ENCODE measurements at places on chromosomes 1 and 21. TPM values are rescaled to one million over a fixed set of nuclear protein-coding genes. Genes with fewer than 3 reads are reported as not detected.

GRCh38 chr1:186302381-186302920 is 72.6 kb downstream of the TPR start:
- peak; percentile 6 for DNase-seq

The ERICH3 gene
- total RNA-seq: not detected

The LRRC8D gene
- 39.5 TPM for total RNA-seq

DNA sequence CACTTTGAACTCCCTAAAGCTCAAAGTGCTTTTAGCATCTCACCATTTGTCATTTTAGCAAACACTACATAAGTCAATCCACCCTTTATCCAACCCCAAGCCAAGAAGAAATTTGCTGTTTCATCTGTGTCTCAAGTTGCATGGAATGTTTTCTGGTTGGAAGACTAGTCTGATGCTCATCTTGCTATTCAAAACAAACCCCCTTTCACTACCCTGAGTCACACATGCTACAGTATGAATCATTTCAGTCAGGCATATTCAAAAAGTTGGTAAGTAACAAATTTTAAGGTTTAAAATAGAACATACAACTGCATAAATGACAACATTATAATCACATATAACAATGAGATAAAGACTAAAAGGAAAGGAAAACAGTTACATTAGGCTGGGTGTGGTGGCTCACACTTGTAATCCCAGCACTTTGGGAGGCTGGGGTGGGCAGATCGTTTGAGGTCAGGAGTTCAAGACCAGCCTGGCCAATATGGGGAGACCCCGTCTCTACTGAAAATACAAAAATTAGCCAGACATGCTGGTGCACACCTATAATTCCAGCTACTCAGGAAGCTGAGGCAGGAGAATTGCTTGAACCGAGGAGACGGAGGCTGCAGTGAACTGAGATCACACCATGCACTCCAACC is 38.7 kb downstream of the DSTYK start:
- peak; percentile 91 for DNase-seq

The CAMTA1 gene
- total RNA-seq: 49.5 TPM

The S100A7 gene
- 2.7 TPM for total RNA-seq

- DNase-seq: no peak
Observed at GRCh38 chr1:208090388-208091301, 153.5 kb downstream of the PLXNA2 start.

The OR6K3 gene
- not detected for total RNA-seq

The DPT gene
- not detected for total RNA-seq

The GRHL3 gene
- total RNA-seq: 1.3 TPM

The KCNH1 gene
- not detected for total RNA-seq

DNA sequence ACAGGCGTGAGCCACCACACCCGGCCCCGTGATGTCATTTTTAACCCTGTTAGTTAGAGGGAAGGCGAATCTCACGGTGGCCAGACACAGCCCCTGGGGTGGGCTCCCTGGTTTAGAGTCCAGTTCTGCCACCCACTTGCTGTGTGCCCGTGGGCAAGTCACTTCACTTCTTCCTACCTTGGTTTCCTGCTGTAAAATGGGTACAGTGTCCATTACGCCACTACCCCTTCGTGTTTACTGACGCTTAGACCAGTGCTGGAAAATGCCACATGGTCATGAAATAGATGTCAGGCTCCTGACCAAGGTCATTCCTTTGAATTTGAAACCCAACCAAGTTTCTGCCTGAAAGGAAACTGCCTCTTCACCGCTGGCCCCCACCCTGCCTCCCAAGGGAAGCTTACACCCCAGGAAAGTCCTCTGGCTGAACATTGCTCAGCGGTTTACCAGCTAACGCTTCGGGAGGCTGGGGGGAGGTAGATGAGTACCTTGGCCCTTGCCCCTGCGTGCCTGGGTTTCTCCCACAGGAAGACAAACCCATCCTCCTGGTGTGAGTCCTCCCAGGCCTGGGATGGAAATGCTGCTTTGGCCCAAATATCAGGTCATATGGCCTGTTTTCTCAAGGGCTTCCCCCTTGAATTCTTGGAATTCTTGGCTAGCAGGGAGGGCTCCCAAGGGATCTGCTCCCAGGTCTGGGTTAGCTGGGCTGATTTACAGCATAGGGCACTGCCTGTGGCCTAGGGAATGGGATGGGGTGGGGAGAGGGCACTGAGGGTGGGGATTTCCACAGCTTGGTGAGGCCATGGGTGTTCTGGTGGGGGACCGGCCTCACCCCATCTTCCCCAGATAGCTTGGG is 7.6 kb upstream of the AADACL4 start:
- no peak for DNase-seq

- DNase-seq: no peak
Observed at GRCh38 chr1:97077221-97077620, 355.6 kb downstream of the PTBP2 start.

DNA sequence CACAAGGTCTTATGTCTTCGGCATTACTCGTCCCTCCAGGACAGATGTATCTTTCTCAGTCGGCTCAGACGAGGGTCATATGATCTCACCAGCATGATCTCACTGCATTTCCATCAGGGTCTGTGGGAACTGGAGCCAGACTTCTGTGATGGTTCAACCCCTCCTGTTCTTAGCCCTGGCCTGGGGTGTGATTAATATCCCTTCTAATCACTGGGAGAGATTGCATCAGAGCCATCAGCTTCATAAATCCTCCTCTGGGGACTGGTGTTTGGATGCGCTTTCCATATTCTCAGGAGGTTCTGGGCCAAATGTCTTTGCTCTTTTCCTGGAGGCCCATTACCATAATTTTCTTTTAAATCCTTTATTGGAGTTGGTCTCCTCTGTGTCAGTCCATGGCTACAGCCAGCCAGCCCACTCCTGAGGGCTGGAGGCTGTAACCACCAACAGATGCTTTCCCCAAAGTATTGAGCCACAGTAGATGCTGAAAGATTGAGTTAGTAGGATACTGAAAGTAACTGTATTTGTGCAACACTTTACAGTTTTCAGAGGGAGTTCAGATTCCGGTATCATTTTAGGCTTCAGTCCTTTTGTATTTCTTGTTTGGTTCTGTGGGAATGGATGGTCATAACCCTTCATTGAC is 20.0 kb downstream of the CACNA1E start:
- no peak for DNase-seq

GRCh38 chr1:100039591-100039990 is 69.8 kb downstream of the SLC35A3 start:
- DNase-seq: no peak

The TMEM200B gene
- 0.33 TPM for total RNA-seq

- no peak for DNase-seq
Observed at GRCh38 chr21:29711236-29711635, 228.6 kb downstream of the GRIK1 start.

The KRTAP11-1 gene
- total RNA-seq: not detected

The OR4F29 gene
- total RNA-seq: not detected
